ENCODE measurements at places on chromosomes 13 and 19.

- DNase-seq = no peak
These were observed 539 bp downstream of the PLD3 start for GRCh38 chr19:40348961-40349507.

- DNase-seq = no peak
These were observed 8.0 kb downstream of the MBD3 start for GRCh38 chr19:1584500-1585242.

DNA sequence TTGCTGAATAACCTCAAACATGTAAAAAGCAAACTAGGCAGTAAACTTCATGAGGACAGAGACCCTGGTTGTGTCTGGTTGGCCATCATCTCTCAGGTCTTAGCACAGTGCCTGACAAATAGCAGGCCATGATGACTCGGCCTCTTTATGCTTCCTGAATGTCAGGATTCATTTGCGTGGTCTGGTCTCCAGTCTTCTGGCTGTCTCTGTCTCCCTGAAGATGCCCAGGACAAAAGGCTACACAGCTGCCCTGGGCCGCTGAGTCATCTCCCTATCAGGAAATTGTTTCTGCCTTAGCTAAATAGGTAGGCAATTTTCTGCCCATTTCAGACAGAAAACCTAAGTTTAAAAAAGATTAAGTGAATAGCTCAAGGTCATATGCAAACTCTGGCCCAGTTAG is 84.1 kb upstream of the FNDC3A start:
- DNase-seq = no peak

GRCh38 chr13:23470790-23471614 is 37.5 kb upstream of the SACS start:
- no peak for DNase-seq

- no peak for DNase-seq
These were observed 451.3 kb downstream of the OXGR1 start for GRCh38 chr13:96542986-96543385.

DNA sequence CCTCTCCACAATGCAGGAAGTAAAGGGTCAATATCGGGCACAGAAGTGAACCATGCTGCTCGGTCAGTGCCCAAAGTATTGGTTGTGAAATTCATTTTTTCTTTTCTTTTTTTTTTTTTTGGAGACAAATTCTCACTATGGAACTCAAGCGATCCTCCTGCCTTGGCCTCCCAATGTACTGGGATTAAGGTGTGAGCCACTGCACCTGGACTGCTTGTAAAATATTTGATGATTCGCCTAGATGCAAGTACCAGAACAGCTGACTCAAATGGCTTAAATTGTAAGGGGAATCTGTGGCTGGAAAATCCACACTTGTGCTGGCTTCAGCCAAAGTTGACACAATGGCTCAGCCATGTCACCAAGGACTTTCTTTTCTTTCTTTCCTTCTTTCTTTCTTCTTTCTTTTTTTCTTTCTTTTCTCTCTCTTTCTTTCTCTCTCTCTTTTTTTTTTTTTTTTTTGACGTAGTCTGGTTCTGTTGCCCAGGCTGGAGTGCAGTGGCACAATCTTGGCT is 43.7 kb downstream of the NUMBL start:
- no peak for DNase-seq

DNA sequence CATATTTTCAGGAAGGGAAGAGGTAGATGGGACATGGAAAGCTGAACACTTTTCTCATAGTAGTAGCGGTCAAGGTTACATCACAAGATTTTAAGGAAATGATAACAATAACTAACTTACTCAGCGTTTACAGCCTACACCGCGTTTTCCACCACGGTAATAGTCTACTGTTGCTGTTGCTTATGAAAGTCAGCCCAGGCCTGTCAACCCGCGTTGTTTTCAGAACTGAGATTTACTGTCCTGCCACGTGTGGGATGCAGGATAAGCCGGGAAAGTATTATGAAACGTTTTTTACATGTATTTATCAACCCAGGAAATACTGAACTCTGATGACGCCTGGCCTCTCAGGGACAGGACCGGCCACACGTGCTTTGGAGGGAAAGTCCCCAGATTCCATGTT is 36.0 kb upstream of the LAMP1 start:
- DNase-seq = no peak

- DNase-seq = no peak
These were observed 502.7 kb downstream of the UQCRFS1 start for GRCh38 chr19:28710278-28710677.

GRCh38 chr13:20127262-20127561 is 33.6 kb downstream of the GJA3 start:
- DNase-seq = no peak

DNA sequence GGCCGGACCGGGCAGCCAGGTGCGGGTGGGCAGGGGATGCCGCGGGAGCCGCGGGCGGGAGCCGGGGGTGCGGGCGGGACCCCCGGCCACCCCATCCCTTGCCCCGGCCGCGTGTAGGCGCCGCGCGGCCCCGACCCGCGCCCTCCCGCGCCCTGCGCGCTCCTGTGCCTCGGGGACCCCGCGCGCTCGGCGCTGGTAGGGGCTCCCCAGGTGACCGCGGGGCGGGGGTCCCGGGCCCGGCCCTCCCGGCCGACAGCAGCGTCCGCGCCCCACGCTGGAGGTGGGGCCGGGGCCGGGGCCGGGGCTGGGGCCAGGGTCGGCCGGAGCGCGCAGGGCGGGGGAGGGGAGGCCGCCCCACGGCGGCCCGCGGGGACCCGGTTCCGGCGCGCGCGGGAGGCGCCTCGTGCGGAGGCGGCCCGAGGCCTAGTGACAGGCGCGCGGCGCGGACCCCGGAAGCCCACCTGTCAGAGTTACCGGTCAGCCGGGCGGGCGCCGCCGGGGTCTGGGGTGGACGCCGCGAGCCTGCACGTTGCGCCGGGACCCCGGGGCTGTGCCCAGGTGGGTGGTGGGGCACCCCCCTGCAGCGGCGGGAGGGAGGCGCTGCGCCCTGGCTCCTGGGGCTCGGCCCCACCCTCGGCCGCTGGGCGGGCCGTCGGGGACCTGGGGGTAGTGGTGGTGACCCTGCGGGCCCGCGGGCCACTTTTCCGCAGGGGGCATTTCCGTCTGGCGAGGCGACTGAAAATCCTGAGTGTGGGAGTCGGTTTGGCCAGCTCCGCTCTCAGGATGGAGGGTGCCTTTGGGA is 518 bp downstream of the TFDP1 start:
- no peak for DNase-seq

- DNase-seq = no peak
These were observed 16.6 kb downstream of the CARD8 start for GRCh38 chr19:48239120-48239519.

GRCh38 chr19:50244695-50245094 is 41.3 kb downstream of the MYH14 start:
- no peak for DNase-seq

DNA sequence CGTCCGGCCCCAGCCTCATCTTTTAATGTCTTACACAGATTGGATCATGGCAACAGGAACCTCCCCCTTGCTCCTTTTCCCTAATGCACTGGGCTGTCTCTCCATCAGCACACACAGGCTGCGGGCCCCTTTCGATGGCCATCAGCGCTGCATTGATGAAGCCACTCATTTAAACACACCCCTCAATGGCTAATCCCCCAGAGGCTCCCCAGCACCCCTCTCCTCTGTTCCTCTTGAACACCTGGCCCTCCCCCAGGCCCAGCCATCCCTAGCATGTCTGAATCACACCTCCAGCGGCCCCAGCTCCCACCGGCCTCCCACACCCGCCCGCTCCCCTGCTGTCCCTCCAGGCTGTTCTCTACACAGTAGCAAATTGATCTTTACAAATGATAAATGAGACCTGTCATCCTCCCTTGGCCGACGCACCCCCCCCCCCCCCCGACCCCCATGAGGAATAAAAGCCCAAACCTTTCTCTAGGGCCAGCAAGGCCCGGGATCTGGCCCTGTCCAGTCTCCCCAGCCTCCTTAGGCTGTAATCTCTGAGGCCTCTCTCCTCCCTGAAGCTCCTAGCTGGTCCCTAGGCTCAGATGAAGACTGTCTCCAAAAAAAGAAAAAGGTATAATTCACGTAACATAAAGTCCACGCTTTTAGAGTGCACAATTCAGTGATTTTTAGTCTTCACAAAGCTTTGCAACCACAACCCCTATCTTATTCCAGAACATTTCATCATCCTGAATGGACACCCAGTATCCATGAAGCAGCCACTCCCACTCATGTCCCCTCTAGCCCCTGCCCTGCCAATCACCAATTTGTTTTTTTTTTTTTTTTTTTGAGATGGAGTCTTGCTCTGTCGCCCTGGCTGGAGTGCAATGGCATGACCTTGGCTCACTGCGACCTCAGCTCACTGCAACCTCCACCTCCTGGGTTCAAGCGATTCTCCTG is 7.4 kb downstream of the RPL28 start:
- no peak for DNase-seq

Data from SIG-M5 (cell line).